ENCODE measurements at places on chromosomes 6 and 20.

GRCh38 chr6:113733381-113733780 is 123.8 kb upstream of the MARCKS start:
- DNase-seq: no peak

DNA sequence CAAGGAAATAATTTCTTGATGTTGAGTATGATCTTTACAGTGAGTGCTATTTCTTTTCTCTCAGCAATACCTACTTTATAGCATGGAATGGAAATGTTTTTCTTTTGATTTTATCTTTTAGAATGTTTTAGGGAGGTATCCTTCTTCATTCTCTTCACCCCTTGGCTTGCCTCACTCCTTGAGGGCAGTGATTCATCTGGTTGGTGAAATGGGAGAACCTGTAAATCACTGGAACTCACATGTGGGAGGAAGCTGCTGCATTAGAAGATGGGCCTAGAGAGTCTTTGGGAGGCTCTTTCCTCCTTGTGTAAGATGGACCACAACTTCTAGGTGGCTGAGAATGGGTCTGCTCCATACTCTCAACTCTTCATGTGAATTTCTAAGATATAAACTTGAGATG is 244.8 kb upstream of the SYNCRIP start:
- DNase-seq: no peak

DNA sequence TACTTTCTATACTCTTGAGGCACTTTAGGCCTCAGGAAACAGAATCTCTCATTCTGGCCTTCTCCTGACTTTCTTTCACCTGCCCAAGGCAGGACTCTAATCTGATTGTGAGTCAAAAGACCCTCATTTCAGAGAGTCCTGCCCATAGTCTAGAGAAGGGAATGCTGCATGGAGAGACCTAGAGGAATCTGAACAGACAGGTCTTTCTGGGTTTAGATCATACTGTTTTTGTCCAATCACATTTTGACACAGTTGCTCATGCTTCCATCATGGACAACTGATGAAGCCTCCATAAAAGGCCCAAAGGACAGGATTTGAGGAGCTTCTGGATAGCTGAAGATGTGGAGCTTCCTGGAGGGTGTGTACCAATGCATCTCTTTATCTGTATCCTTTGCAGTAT is 48.1 kb upstream of the BTBD3 start:
- DNase-seq: no peak

- no peak for DNase-seq
Observed at GRCh38 chr6:21164768-21165326, 428.7 kb upstream of the SOX4 start.

DNA sequence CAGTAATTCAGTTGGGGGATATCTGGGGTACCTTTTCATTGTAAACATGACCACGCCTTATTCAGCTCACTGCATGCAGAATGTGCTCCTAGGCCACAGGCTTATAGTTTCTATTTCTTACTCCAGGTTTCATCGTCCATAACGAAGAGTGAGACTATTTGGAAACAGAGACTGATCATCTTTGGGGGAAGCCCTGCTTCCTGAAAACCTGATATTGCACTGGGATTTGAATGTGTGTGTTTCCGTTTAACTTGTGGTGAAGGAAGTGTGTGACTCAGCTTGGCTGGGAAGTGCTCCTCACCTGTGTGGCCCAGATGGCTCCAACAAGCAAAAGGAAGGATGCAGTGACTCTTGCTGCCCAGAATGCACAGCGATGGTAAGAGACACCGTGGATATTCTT is 19.6 kb upstream of the LTV1 start:
- no peak for DNase-seq

- no peak for DNase-seq
Observed at GRCh38 chr6:46996860-46997641, 45.1 kb downstream of the ADGRF1 start.

DNA sequence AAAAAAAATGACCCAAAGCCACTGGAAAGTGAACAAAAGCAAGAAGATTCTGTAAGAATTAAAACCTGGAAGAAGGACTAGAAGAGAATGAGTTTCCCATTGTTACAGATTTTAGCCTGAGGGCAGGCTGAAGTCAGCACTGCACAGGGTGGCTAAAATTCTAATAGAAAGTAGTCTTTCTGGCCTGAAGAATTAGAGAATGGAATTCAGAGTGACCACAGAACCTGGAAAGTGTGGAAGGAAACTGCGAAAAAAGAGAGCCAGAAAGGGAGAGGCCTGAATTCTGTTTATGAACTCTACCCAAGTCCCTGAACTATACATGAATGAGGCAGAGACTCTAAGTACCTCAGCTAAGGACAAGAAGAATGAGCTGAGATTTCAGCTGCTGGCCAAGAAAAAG is 38.9 kb upstream of the FILIP1 start:
- DNase-seq: no peak

DNA sequence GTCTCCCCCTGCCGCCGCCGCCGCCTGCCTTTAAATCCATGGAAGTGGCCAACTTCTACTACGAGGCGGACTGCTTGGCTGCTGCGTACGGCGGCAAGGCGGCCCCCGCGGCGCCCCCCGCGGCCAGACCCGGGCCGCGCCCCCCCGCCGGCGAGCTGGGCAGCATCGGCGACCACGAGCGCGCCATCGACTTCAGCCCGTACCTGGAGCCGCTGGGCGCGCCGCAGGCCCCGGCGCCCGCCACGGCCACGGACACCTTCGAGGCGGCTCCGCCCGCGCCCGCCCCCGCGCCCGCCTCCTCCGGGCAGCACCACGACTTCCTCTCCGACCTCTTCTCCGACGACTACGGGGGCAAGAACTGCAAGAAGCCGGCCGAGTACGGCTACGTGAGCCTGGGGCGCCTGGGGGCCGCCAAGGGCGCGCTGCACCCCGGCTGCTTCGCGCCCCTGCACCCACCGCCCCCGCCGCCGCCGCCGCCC is 474 bp downstream of the CEBPB start:
- DNase-seq: no peak

- no peak for DNase-seq
Observed at GRCh38 chr20:17189976-17190695, 36.7 kb upstream of the PCSK2 start.
